Breast epithelium (tissue), 4 donors: ENCODE measurements at places on chromosomes 1 and 21.
A peak's percentile ranks its signal among the peaks of the same experiment; 100 is the strongest.

- no peaks in the 10 kb centered on the region for H3K4me1 ChIP-seq
- H3K4me3 ChIP-seq, result no peak within 1 kb of the TSS
- H3K27ac ChIP-seq, result no peak within 1 kb of the TSS
- no peak for DNase-seq
- no peaks in the 10 kb centered on the region for H3K27me3 ChIP-seq
Measured at GRCh38 chr1:196887515-196888239, at the start of gene CFHR4. CFHR4 (plus strand) TSS chr1:196888052; CDS start chr1:196888151, 99 bp downstream.

- DNase-seq, result no peak
- H3K27ac ChIP-seq, result peak overlapping the region; percentile 80
- peaks cover 5% of the 10 kb centered on the region for H3K4me1 ChIP-seq
- H3K36me3 ChIP-seq, result no peaks in the 10 kb centered on the region
- H3K4me3 ChIP-seq, result no peak overlapping the region
Measured at GRCh38 chr21:36149788-36150711, 6.6 kb upstream of the DOP1B start.

DNA sequence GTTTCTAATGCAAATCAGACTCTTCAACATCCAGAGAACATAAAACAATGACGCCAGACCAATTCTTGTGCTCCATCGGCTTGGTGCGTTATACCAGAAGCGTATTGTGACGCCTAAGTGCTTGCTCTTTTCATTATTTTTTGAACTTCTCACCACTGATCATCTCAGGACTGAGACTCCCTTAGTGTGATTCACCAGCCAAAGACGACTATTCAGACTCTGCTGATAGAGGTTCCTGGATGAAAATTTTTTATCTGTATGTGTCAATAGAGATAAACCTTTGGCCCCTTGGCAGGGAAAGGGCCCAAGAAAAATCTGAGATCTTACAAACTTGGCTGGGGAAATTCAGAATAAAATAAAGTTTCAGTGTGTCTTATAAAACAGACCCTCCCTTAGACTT is 856 bp upstream of the GREM2 start:
- H3K27me3 ChIP-seq, result no peaks in the 10 kb centered on the region
- H3K27ac ChIP-seq, result no peak overlapping the region
- H3K4me1 ChIP-seq, result no peaks in the 10 kb centered on the region
- H3K4me3 ChIP-seq, result no peak overlapping the region
- no peaks in the 10 kb centered on the region for H3K36me3 ChIP-seq
- no peak for DNase-seq

GRCh38 chr1:110067893-110068645 is 2.4 kb downstream of the ALX3 start:
- H3K27ac ChIP-seq, result no peak overlapping the region
- H3K4me1 ChIP-seq, result no peaks in the 10 kb centered on the region
- H3K36me3 ChIP-seq, result no peaks in the 10 kb centered on the region
- DNase-seq, result no peak
- H3K4me3 ChIP-seq, result no peak overlapping the region
- H3K27me3 ChIP-seq, result peaks cover 26% of the 10 kb centered on the region

DNA sequence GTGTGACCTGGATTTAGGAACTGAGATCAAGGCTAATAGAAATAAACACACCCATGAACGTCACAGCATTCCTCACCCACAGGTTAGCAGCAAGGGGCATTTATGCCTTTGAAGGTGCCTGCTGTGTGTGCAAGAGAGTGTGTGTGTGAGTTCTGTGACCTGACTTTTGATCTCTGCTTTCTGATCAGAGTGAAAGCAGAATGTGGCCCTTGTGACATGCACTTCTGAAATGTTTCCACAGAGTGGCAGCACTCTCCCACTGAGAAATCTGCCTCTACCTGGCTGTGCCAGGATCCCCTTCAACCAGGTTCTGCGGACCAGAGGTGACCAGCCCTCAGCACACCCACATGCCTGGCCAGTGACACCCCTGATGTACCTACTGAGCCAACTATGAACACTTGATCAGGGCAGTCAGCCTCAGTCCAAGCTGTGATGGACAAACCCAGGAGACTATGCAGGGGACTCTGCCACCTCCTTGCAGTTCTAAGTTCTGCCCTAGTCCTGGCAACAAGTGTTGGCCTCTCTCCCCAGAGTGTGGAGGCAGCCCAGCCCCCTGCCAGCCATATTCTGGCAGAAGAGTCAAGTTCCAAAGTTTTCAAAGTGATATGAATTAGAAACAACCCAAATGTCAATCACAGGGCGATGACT is 41.0 kb downstream of the RXRG start:
- H3K4me1 ChIP-seq, result no peaks in the 10 kb centered on the region
- H3K27ac ChIP-seq, result no peak overlapping the region
- peaks cover 4% of the 10 kb centered on the region for H3K27me3 ChIP-seq
- DNase-seq, result no peak
- no peaks in the 10 kb centered on the region for H3K36me3 ChIP-seq

DNA sequence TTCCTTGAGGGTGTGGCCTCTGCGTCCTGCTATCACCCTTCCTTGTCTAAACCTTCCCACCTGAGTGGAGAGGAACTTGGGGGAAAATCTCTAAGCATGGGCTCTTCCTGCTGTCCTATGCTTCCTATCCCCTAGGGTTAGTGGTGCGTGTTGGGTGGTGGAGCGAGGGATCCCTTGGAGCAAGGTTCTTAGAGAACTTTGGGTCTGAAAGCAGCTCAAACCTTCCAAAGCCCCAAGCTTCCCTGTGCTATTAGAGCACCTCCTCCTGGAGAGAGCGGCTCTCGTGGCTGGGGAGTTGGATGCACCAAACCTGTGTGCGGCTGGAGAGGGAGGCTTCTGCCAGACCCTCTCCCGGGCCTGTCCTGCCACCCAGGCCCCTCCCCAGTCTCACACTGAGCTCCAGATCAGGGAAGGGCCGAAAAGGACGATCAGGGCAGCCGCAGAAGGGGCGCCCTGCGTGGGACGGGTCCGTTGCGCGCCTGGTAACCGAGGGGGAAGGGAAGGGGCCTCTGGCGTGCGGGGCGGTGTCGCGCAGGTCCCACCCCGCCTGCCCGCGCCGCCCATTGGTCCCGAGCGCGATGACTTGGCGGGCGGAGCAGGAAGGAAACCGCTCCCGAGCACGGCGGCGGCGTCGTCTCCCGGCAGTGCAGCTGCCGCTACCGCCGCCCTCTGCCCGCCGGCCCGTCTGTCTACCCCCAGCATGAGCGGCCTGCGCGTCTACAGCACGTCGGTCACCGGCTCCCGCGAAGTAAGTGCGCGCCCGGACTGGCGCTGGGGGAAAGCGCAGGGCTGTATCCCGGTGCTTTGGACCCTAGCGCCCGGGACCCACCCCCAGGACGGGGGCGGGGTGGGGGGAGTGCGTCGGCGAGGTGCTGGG is at the start of gene SH3BGRL3:
TSS of gene SH3BGRL3 (plus strand) at position 631 of the 877 bp plus-strand sequence. CDS start at position 701, 70 bp downstream.
- no peaks in the 10 kb centered on the region for H3K27me3 ChIP-seq

GRCh38 chr1:161196521-161197451 is 2.1 kb downstream of the ADAMTS4 start:
- peaks cover 20% of the 10 kb centered on the region for H3K4me1 ChIP-seq
- H3K27me3 ChIP-seq, result no peaks in the 10 kb centered on the region
- H3K4me3 ChIP-seq, result peak overlapping the region; percentile 69
- H3K27ac ChIP-seq, result peak overlapping the region; percentile 97
- H3K36me3 ChIP-seq, result no peaks in the 10 kb centered on the region

DNA sequence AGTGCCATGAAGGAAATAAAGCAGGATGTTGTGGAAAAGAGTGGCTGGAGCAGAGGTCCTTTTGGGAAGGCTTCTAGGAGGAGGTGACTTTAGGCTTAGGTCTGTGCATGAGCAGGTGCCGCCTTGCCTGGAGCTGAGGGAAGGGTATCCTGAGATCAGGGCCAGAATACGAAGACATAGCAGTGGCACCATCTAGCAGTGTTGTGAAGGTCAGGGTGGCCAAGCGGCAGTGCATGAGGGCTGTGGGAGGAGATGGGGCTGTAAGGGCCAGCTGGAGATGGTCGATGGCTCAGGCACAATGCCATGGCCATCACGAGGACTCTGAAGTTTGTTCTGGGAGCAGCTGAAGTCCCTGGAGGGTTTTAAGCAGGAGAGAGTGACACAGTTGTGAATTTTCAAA is 219.5 kb downstream of the PTPRU start:
- H3K4me1 ChIP-seq, result no peaks in the 10 kb centered on the region
- no peak overlapping the region for H3K27ac ChIP-seq
- DNase-seq, result peak; percentile 5
- H3K27me3 ChIP-seq, result no peaks in the 10 kb centered on the region

GRCh38 chr1:230686747-230687146 is 27.2 kb downstream of the AGT start:
- H3K4me3 ChIP-seq, result no peak overlapping the region
- no peaks in the 10 kb centered on the region for H3K27me3 ChIP-seq
- H3K4me1 ChIP-seq, result no peaks in the 10 kb centered on the region
- H3K36me3 ChIP-seq, result peaks cover 14% of the 10 kb centered on the region
- H3K27ac ChIP-seq, result no peak overlapping the region

DNA sequence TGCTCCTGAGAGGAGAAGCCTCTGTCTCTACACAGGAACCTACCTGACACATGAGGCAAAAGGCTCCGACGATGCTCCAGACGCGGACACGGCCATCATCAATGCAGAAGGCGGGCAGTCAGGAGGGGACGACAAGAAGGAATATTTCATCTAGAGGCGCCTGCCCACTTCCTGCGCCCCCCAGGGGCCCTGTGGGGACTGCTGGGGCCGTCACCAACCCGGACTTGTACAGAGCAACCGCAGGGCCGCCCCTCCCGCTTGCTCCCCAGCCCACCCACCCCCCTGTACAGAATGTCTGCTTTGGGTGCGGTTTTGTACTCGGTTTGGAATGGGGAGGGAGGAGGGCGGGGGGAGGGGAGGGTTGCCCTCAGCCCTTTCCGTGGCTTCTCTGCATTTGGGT is 3.9 kb upstream of the ACKR1 start:
- H3K4me1 ChIP-seq, result no peaks in the 10 kb centered on the region
- H3K27ac ChIP-seq, result no peak overlapping the region
- H3K4me3 ChIP-seq, result peak overlapping the region; percentile 20
- DNase-seq, result no peak
